ENCODE measurements at places on chromosomes 6 and 20.

DNA sequence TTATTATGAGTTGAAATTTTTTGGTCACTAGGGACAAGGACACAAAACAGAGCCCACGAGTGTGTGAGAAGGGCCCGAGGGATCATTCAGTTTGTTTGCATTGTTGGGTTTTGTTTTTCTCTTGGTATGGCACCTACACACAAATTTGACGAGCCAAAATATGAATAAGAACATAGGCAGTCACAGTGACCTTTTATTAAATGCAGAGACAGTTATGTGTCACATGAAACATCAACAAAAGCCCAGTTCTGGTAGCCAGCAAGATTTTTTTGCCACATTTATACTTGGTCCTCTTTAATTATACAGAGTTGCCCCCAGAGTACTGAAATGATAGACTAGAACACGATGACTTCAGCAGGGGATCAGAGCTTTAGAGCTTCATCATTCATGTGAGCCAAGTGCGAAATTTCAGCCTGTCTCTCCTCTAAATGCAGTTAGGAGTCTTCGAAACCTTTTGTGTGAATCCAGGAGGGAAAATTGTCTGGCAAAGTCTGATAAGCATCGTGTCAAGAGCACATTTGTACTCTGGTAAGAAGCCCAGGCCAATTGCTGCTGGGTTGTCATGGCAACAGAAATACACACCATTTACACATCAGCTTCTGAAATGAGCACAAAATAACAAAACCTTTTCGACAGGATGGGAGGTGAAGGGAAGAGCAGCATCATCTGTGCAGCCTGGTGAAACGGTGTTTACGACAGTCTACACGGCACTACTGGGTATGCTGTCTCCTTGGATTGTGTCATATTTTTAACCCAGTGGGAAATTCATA is 79.2 kb upstream of the RIPOR2 start:
- no peak for DNase-seq

DNA sequence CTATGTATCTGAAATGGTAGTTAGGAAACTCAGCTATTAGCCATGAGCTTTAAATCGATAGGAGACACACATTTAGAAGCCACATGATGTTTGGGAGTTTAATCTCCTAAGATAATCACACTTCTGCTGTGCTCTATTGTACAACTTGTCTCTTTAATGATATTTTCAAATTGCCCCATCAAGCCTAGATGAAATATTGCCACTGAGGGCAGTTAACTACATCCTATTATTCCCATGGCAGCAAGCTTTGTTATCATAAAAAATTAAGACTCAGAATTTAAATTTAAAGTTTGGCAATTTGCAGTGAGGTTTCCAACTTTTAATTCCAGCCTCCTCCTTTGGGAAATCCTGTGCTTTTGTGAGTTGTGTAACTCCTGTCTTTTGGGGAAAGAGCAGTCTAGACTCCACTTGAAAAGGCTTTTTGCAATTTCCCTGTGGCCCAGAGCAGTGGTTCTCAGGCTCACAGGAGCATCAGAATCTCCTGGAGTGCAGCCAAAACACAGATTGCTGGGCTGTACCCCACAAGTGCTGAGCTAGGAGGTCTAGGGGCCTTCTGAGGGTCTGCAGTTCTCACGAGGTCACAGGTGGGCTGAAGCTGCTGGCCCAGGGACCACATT is 792.4 kb downstream of the QKI start:
- DNase-seq, result no peak

DNA sequence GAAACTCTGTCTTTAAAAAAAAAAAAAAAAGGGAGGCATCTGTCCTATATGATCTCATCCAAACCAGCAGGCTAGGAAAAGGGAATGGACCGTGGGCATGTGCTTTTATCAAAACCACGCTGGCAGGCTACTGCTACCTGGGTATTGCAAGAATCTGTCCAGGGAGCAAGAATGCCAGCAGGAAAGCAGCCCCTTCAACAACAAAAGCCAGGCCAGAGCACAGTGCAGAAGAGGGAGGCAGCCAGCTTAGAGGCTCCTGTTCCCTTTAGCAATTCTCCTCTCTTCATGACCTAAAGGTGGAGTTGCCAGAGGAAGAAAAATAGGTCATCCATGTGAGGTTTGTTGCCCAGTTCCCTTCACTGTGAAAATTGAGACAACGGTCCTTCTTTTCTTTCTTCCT is 18.2 kb downstream of the TBC1D20 start:
- DNase-seq, result peak; percentile 17

DNA sequence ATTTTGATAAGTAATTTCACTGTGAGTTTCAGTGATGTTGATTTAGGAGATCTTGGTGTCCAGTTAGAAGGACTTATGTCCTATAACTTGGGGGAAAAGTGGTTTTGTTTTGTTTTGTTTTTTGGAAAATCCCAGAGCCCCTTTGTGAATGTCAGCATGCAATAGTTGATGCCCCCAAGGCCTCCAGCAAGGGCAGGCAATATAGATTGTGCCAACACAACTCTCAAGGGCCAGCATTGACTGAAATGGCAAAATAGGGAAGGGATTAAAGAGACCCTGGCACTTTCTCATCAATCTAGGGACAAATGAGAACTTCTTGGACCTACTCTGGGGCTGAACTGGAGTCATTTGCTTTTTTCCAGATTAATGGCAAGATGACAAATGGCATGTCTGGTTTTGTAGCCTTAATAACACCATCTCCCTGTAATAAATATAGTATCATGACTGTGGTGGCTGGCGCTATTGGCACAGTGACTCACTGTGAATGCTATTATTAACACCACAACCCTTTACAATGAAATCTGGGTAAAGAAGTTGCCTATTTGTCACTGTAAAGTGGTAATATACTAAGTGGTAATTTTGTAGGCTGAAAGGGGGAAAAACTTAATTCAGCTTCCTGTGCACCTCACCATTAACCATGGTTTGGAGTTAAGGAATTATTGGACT is 51.8 kb downstream of the ABRACL start:
- no peak for DNase-seq

GRCh38 chr20:22675341-22675740 is 91.0 kb upstream of the FOXA2 start:
- no peak for DNase-seq

- no peak for DNase-seq
Measured at GRCh38 chr6:106666282-106667021, 37.1 kb downstream of the QRSL1 start.

DNA sequence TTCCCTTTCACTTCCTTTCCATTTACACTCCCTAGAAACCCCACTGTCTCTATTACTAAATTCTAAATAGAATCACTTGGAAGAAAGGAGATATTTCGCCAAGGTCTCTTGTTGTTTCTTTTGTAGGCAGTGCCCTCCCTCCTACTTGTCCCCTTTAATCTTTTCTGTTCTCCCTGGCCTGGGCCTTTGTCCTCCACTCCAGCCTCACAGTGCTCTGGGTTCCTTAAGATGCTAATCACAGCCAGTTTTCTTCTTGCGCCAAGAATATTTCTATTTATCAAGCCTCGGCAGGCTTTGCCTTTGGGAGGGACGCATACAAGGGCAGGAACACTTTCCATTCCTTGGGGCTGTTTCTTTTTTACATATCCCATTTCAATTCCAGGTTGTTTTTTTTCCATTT is 520.6 kb upstream of the CHD6 start:
- no peak for DNase-seq

- DNase-seq, result no peak
Measured at GRCh38 chr6:69771158-69771906, 25.5 kb downstream of the LMBRD1 start.

DNA sequence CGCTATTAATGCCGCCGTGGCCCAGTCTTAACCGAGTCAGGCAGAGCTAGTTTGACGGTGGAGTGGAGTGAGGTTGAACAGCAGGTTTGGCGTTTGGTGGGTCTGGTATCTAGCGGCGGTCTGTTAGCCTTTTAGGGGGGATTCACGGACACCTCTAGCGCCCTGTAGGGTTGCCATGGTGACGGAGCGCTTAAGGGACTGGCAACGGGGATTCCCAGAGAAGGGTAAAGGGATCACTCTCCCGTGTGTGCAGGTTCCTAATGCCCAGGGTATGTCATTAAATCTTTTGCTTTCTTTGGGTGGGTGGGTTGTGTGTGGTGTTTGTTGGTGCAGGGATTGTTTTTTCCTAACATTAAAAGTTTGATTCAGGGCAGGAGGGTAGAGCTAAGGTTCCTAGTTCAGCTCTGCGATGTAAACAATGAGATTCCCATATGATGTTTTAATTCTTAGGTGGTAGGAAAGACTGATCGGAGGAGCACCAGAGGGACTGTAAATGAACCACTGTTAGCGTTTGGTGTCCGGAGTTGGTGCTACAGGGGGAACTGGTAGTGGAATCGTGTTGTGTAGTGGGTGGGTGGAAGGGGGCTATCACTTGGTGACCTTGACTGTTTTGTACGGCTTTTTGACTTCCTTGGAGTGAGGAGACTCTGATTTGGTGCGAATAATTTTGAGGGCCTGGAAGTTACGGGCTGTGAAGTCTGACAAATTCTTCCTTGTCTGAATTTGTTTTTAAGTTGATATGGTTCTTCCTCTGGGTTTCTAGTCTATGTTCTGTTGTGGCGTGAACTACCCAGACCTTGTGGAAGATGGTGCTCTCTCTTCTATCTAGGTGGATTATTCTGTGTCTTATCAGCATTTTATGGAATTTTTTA is 5.0 kb downstream of the BRD2 start:
- peak; percentile 71 for DNase-seq

DNA sequence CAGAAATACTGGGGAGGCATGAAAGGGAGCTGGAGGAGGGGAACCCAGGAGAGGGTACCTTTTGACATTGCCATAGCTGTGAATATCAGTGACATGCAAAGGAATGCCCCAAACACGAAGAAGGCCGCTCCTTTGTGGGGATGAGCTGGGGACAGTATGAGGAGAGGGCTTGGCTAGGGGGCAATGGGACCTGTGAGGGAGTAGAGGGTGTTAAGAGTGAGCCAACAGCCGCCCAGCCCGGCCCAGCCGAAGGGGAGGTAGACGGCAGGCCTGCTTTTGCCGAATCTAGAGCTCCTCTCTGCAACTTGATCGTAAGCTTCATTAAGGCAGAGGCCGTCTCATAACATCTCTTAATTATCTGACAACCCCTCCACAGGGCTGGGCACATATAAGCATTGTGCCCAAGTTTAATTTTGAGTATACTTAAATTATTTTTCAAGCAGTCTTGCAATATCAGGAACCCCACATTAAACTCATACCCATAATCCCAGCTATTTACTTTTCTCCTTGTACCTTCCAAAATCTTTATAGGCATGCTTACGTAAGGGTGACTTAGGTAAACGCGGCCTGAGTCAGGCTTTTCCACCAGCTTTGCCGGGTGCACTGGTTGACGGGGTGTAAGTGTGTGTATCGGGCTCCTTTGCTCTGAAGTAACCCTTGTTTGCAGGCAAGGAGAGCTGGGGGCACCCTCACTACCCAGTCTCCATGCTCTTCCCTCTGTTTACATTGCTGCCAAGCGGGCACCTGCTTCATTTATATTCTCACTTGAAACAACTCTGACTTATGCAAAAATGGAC is 24.9 kb upstream of the VEGFA start:
- peak; percentile 49 for DNase-seq

DNA sequence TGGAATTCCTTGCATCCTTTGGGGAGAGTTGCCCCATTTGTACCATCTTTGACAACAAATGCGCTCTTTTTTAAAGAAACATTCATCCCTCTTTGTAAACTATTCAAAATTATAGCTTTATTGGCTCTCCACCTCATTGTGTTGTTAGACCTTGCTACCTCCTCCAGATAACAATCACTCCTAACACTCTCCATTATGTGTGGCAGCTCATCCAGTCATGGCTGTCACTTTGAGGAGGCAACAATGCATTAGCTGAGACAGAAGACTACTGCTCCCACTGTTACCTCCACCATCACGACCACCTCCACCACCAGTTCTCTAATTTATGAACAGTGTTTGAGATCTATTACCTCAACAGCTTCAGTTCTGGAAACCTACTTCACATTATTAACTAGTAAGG is 339.1 kb downstream of the FRK start:
- DNase-seq, result no peak

DNA sequence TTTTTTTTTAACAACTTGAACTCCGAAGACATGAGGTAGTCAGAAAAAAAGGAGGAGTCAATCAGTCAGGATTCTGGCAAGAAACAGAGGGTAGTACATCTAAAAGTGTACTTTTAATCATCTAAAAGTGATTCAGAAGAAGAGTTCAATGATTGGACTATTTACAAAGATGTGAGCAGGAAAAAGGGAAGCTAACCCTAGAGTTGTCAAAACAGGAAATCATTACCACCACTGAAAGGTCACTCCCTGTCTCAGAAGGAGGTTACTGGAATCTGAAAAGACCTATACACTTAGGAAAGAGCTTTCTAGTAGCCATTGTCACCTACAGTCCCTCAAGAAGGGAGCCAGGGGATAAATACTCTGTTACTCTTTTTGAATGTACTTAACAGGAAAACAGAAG is 16.7 kb upstream of the LMBRD1 start:
- no peak for DNase-seq

- no peak for DNase-seq
Measured at GRCh38 chr6:54299542-54300269, 8.5 kb upstream of the TINAG start.

DNA sequence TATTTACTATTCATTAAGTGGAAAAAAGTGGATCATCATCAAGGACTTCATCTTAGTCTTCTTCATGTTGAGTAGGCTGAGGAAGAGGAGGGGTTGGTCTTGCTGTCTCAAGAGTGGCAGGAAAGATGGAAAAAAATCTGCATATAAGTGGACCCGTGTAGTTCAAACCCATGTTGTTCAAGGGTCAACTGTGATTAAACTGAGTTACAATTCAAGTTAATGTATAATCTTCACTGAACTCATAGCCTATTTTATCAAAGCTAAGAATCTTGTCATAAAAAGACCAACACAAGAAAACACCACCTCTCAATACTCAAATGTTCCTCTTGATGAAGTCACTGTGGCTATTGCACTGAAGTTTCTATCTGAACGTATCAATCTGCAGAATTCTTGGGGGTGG is 260.2 kb downstream of the FNDC1 start:
- no peak for DNase-seq

DNA sequence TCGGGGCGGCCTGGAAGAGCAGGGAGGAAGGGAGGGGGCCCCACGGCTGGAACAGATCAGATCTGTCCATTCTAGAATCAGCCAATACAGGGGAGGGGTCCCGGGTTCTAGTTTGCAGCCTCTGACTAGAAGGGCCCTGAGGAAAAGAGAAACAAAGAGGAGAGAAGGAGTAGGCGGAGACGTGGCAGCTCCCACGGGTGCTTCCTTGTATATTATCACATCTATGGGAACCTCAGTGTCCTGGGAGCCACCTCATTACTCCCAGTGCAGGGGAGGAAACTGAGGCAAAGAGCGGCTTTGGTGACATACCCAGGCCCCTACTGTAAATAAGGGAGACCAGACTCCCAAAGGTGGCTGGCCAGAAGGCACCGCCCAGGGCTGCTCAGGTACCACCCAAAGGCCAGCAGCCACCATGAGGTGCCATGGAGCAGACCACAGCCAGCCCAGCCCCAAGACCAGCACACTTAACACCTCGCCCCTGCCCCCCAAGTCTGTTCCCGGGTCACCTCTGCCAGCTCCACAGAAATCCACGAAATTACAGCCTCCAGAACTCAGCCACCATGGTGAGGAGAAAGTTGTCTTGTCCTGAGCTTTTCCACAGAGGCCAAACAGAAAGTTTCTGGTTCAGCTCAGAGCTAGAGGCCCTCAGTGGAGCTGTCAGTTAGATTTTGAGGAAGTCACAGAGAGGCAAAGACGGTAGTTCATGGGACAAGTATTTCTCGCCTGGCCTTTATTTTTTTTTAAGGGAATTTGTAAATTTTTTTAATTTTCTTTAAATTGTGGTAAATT is 2.1 kb downstream of the ZC3H12D start:
- DNase-seq, result no peak
